ENCODE measurements at places on chromosomes 7 and 10.
A peak's percentile ranks its signal among the peaks of the same experiment; 100 is the strongest.

DNA sequence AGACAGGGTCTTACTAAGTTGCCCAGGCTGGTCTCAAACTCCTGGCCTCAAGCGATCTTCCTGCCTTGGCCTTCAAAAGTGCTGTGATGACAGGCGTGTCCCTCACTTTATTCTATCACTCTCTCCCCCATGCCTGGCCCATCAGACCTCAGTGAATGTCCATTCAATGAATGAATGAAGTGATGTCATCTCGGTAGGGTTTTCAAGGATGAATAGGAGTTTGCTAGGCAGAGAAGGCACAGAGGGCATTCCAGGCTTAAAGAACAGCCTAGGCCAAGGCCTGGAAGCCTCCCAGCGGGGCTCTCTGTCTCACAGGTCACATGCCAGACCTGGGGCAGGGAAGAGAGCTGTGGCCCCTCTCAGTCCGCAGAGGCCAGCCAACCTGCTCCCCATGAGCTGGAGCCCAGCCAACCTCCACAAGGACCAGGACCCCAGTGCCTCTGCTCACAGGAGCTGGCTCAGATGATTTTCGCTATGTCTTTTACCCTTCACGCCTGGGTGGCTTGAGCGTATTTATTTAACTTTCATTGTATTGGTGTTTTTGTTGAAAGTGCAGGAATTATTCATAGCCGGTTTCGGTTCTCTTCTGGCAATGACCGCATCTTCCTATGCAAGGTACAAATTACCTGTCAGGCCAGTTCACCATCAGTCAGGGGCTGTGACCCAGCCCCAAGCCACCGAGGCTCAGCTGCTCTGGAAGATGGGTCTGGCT is 11.8 kb upstream of the TNRC18 start:
- no peak for DNase-seq

DNA sequence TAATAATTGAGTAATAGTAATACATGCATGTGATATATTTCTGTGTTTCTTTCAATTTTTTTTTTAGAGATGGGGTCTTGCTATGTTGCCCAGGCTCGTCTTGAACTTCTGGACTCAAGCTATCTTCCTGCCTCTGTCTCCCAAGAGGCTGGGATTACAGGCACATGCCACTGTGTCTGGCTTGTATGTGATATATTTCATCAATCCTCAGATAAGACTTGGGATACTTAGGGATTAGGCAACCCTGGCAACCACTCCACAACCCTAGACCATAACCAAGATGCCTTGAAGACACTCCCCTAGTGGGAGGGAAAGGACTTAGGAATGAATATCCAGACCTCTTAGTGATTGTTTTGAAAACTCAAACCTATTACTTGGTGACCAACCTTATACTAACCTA is 154.8 kb downstream of the CCDC3 start:
- no peak for DNase-seq

- no peak for DNase-seq
These were observed 99.2 kb downstream of the PDGFA start for GRCh38 chr7:420142-421093.

DNA sequence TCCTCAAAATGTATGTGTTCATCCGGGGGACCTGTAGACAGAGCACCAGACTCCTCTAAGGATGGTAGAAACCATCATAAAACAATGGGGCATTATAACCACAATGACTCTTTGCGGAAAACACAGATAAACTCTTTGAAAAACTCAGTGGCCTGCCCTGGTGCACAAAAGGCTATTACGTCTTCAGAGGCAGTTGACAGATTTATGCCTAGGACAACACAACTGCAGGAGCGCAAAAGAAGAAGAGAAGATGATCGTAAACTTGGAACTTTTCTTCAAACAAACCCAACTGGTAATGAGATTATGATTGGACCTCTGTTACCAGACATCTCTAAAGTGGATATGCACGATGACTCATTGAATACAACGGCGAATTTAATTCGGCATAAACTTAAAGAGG is 6.0 kb downstream of the RBM48 start:
- DNase-seq: no peak

- DNase-seq: no peak
These were observed 16.2 kb downstream of the PKD1L1 start for GRCh38 chr7:47932016-47932415.

DNA sequence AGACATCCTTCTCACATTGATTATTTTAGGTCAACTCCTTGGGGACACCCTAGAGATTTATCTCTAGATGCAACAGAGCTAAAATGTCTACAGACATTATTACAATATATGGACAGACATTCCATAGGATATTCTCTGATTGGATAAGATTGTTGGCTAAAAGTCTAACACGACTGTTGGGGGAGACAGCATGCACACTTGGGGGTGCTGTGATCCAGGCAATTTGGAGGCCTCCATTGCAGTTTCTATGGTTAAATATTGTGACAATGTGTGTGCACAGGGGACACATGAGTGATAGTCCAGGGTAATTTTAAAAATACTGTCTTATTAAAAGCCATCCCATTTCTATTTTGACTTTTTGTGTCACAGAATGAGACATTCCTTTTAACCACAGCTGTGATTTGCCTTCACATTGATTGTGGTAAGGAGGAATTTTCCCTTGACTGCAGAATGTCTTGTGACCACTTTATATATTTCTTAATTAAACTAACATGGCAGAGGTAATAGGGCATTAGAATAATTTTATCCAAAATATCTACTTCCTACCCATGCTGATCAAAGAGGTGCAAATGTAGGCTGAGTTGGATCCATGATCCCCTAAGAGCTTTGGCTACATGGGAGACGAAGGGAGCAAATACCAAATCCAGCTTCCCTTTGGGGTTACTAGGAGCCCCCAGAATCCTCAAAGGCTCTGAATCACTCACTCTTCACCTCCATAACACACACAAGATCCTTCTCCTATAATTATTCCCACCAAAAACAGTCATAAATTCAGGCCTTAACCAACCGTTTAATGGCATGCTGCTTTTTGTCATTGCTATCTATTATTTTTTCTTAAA is 7.3 kb downstream of the TFPI2 start:
- no peak for DNase-seq

DNA sequence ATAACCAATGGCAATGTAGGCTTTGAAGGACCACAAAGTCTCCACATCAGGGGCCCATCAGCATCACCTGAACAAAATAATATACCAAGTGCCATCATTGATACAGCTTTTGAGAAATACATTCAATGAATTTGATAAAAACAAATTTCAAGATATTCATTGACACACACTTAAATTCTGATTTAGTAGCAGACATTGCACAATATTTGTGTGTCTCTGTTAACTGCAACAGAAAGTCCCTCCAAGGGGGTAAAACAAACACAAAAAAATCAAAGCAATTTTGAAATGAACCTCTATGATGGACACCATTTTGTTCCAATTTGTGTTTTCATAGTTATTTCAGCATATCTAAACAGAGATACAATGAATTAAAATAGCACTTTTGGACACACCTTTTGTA is 86.8 kb upstream of the RSU1 start:
- no peak for DNase-seq

DNA sequence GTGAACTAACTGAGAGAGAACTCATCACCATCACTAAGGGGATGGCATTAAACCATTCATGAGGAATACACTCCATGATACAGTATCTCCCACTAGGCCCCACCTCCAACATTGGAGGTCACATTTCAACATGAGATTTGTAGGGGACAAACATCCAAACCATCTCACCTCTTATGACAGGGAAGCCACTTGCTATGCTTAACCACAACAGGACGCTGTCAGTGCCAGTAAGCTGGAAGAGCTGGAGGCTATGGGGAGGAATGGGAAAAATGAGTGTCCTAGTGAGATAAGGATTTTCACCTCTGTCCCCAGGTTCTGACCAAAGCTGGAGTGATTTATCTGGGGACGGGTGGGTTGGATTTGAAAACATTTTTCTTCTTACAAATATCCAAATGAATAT is 17.6 kb downstream of the PLCE1 start:
- DNase-seq: no peak

DNA sequence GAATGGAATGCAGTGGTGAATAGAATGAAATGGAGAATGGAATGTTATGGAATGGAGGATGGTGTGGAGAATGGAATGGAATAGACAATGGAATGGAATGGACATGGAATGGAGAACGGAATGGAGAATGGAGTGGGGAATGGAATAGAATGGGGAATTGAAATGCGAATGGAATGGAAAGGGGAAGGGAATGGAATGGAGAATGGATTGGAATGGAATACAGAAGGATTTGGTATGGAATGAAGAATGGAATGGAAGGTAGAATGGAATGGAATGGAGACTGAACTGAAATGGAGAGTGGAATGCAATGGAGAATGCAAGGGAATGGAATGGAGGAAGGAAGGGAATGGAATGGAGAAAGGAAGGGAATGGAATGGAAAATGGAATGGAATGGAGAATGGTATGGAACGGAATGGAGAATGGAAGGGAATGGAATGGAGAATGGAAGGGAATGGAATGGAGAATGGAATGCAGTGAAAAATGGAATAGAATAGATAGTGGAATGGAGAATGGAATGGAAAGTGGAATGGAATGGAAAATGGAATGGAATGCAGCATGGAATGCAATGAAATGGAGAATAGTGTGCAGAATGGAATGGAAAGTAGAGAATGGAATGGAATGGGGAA is 94.8 kb downstream of the NSUN6 start:
- DNase-seq: no peak

- DNase-seq: no peak
These were observed 88.1 kb downstream of the RPS24 start for GRCh38 chr10:78121801-78122200.

GRCh38 chr10:28541717-28542365 is 8.9 kb downstream of the WAC start:
- DNase-seq: no peak

DNA sequence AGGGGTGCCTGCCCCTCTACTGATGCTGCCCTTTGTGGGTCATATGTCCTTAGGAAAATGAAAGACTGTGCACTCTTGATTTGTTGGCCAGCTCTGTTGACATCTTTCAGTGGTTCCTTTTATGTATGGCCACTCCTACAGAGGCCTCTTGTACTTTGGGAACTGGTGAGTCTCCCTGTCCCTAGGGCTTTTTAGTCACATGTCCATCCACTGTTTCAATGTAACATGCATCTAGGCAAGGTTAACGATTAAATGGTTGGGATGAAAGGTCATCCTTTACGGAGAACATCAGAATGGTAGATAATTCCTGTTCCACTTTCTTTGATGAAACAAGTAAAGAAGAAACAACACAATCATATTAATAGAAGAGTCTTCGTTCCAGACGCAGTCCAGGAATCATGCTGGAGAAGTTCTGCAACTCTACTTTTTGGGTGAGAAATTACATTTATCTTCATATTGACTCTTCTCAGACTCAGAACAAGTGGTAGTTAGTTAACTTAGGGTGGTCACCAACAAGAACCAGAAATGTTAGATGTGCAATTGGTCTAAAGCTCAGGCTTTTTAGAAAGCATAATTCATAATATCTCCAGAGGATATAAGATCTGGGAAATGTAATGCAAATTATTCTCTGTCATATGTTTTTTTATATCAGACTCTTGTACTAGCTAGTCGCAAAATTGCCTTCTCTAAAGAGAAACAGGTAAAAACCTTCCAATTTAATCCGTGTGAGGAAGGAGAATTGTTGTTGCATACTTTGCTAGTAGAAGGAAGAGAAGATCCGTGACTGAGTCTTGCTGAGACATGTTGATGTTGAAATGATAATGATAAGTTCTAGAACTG is at the start of gene ABCC2:
ABCC2 (plus strand) TSS at position 194 of the 840 bp plus-strand sequence; CDS start at position 399, 205 bp downstream.
- DNase-seq: no peak

GRCh38 chr10:103808780-103809179 is 46.6 kb downstream of the SH3PXD2A start:
- no peak for DNase-seq

DNA sequence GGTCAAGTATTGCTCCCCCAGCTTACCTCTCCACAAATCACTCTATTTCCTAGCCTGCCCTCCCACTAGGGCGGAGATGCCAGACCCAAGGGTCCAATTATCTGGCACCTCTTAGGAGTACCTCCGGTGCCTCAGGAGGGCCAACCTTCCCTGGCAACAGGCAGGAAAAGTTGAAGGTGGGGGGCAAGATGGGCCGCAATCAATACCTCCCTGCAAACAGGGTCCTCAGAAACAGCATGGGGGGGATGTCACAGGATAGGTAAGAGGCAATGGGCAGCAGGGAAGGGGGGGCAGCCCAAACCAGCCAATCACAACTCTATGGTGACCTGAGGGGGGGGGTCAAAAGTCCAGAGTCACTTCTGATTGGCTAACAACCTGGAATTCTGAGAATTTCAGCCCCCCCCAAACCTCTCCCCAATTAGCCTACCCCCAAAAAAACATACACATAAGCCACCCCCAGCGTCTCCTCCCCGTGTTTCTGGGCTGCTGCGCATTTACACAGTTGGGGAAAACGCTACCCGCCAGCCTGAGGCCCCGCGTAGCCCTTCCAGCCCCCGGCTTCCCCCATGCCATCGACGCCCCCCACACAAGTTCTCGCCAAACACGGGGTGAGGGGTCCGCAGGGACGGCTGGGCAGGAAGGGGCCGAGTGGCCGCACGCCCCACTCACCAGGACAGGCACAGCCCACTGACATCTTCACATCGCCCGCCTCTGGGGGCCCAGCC is 589 bp downstream of the LDB1 start:
- peak; percentile 28 for DNase-seq

- DNase-seq: peak; percentile 57
These were observed 47.4 kb upstream of the R3HCC1L start for GRCh38 chr10:98086837-98087708.

- DNase-seq: no peak
These were observed 22.5 kb downstream of the CEP41 start for GRCh38 chr7:130418306-130418705.

DNA sequence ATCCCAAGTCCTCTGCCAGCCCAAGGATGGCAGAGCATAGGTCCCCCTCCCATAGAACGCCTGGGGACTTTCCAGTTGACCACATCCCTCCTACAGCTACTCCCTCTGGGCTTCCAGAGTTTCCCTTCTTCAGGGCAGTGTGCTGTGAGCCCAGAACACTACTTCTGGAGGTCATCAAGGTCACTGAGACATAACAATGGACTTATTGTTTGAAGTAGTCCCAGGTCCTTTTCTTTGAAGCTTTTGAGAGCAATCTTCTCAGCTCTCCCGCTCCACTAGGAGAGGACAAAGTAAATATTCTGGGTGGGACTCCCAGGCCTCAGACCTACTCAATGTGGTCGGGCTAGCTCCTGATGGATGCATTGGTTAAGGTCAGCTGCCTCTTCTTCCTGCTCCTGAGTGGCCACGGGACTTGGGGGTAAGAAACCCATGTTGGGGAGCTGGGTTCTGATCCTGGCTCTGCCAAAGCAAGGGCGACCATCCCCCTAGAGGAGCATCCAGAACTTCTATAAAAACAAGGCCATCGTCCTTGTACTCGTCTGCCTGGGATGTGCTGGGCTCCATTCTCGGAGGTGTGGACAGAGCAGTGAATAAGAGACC is 83.5 kb upstream of the DDC start:
- no peak for DNase-seq

DNA sequence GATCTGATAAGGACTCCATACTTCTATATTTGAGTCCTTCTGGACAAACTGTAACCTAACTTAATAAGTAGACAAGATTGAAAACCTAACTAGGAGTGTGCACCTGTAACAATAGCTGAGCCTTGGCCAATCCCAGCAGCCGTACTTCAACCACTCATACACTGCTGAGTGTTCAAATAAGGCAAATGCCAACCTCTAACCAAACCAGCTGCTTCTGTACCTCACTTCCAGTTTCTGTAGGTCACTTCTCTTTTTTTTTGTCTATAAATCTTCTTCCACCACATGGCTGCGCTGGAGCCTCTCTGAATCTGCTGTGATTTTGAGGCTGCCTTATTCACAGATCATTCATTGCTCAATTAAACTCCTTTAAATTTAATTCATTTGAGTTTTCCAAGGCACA is 753.2 kb downstream of the DNAJB9 start:
- no peak for DNase-seq
